ENCODE measurements at places on chromosomes 6 and 20.

DNA sequence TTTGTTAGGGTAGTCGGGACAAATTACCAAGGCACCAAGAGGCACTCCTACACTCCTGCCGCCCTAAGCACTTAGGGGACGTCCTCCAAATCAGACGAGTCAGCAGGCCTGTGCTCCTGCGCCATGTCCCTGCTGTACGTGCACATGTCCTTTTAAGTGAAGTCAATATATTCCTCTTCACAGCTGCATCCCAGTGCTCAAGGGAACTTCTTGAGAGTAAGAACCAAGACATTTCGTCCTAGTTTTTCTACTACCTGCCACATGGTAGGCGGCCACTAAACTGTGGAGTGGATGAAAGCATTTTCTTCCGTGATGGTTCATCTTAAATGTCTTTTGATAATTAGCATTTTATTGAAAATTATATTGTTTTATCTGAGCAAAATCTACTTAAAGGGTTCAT, 100.7 kb downstream of the RPP40 start:
- DNase-seq, result no peak

DNA sequence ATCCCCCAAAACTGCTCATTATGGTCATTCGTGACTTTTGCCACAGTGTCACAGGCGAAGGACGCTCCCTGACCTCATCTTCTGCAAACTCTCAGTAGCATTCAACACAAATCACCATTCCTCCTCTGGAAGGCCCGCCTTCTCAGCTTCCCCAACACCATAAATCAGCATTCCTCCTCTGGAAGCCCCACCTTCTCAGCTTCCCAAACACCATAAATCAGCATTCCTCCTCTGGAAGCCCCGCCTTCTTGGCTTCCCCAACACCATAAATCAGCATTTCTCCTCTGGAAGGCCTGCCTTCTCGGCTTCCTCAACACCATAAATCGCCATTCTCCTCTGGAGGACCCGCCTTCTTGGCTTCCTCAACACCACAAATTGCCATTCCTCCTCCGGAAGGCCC, 288.0 kb upstream of the AGPAT4 start:
- peak; percentile 73 for DNase-seq

DNA sequence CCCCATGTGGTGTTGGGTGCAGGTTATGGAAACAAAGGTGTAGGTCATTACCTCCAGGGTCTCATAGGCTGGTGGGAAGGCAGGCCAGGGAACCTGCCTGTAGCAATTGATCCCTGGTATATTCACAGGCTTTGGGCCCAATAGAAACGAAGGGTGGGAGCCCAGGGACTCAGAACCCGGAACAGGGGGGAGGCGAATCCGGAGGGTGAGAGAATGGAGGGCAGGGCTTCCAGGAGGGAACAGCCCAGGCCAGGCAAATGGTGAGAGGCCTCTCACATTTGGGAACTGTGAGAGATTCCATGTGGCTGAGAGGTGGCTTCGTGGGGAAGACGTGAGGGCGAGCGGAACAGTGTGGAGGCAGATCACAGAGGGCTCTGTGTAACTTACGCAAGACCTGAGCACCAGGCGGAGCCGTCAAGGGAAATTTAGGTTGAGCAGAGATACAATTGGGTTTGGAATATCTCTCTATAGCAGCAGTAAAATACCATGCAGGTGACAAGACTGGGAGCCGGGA, 267.1 kb downstream of the ERMARD start:
- DNase-seq, result no peak

- no peak for DNase-seq
Observed at GRCh38 chr6:117817992-117818391, 89.1 kb upstream of the SLC35F1 start.

DNA sequence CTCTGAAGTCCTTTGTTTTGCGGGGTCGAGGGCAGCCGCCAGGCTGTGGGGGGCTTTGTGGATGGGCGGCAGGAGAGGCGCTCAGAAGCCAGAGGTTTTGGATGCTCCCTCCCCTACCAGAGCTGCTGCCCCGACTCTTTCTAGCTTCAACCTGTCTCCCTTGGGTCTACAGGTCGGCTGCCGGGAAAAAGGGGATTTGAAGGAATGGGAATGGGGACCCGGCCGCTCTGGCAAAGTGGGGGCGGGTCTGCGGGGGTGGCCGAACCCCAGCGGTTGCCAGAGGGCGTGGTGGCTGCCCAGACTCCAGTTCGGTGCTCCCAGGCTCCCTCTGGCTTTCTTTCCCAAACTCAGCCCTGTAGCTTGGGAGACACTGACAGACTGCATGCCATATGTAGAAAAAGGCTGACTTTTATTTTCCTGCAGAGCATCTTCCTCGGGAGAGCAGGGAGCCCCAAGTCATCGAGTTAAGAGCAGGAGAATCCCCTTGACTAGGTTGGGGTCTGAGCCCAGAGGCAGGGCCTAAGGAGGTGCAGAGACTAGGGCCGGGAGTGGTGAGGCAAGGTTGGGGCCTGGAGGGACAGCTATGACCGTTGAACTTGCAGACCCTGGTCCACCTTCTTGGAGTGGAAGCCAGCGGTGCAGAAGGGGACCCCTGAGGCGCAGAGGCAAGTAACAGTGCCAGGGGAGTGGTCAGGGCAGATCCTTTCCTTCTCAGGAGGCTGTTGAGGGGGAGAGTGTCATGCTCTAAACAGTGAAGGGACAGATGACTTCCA, 1.4 kb upstream of the PPP1R18 start:
- DNase-seq, result peak; percentile 47

DNA sequence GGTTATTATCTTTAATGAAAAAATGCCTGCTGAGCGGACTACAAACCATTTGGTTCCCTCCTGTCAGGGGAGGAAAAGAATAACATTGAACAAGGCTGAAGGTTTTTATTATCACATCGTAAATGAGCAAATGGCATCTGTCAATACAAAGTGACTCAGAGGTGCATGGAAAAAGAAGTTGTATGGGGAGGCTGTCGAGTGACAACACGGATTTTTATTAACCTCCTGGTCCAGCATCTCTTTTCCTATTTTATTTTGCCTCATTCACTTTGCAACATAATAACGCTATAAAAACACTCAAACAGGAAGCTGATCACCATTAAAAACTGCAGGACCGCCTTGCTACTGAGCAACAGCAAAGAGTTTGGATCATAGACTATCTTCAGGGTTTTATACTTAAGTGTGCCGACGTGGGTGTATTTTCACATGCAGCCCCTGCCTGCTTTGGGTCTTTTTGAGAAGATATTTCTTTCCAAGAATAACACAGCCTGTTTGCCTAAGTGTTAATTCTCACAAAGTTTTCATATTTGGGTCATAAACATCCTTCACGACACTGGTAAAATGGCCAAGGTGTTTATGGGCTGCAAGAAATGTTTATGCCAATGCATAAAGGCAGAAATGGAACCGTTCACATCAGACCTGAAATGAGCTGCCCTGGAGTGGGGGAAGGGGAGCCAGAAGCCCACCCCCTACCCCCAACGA, 132.1 kb upstream of the SALL4 start:
- no peak for DNase-seq
